EH (cell line): ENCODE measurements at places on chromosomes 4 and X.

DNA sequence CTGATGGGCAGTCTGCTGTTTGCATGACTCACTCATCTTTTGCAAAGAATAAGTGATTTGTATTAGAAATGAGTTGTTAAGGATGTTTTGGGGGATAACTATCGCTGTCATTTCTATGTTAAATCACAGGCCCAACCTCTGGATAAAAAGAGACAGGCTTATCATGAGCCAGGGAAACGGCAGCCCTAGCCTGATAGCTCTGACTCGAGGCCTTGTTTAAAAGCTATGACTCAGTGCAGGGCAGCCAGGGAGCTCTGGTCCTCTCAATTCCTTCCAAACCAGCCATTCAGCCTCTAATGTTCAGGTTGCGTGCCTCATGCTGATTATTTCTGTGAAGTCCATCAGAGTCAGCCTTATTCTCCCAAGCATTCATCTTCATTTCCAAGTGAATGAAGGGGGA is 305.9 kb upstream of the HAND2 start:
- DNase-seq: peak; percentile 6

- DNase-seq: peak; percentile 18
These were observed 29.6 kb downstream of the NOP14 start for GRCh38 chr4:2933566-2934076.

DNA sequence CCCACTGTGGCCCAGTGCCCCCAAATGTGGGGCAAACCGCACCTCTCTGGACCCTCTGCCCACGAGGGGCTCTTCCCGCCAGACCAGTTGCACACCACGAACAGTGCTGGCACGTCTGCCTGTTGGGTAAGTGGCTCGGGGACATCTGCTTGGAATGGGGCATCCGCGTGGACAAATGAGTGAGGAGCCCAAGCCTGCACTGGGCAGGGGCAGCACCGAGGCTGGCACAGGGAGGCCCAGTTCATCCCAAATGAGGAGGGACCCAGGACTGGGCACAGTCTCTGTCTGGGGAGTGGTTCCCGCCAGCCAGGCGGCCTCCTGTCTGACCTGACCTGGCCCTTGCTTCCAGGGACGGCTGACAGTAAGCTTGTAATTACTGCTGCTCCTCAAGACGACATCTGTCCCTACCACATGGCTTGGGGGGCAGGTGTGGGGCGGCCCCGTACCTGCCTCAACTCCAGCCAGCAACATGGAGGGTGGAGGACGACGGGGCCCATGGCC is 3.2 kb downstream of the SPON2 start:
- DNase-seq: no peak

GRCh38 chr4:14749910-14750309 is 252.4 kb upstream of the CPEB2 start:
- peak; percentile 11 for DNase-seq

DNA sequence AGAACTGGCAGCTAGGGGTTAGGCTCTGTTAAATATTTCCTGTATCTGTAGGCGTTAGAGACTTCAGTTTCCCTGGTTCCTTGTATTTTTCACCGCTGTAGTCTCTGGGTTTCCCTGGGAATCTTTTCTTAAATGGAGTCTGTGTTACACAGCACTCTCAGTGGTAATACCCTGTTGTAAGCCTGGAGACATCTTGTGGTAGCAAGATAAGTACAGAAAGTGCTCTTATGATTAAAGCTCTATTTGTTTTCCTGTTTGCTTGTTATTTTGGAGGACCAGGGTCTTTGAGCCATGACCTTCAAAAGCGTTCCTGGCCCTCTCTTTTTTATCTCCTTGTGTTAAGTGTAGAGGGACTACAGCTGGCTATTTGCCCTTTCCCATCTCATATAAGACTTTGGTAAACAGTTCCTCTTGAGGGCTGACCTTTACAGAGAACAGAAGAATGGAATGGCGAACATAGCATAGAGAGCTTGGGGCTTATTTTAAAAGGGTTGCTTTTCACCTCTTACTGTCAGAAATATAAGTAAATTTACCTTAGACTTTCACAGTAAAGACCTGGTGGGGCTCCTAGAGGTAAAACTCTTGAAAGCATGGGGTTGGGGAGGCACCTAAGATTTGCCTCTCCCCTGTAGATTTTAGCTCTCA is 782.5 kb downstream of the FAT4 start:
- no peak for DNase-seq
